Epithelial cell of prostate (primary cell): ENCODE measurements at places on chromosomes 6 and 20.

DNA sequence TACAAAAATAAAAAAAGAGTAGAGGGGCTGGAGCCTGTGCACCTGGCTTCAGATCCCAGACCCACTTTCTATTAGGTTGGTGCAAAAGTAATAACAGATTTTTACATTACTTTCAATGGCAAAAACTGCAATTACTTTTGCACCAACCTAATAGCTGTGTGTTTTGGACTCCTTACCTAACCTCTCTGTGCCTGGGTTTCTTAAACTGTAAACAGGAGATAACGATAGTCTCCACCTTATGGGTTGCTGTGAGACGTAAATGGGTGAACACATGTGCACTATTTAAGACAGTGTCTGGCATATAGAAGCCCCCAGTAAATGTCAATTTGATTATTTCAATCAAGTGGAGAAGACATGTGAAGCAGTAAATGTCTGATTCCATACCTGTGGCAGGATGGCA is 89.7 kb downstream of the TFAP2C start:
- DNase-seq = no peak

DNA sequence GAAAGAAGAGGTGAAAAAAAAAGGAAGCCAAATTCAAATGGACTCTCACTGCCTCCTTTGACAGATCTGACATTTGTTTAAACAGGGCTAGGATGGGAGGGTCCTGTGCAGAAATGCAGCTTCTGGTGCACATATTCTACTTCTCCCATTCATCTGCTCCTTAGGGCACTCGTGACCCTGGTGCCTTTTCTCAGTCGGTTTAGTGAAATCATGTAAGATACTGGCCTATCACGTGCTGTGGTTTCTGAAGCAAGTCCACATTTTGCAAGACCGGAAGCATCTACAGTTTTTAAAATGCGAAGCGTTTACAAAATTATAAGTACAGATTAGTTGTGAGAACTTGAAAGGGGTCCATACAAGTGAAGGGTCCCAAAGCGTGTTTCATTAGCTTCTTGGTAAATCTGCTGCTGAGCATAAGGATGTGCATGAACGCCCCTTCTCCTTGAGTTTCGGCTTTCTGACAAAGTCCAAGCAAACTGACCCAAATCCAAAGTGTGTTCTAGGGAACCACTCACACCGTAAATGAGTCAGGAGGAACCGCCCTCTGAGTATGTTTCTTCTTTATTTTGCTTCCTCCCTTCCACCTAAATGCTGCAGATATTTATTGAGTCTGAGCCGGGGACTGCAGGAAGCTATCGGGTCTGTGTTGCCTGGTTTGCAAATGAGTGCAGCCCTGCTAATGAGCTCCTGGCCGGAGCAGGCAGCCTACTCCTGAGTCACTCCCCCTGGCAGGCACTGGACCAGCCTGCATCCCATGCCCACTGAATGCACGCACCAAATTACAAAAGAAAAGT is 323.8 kb upstream of the JARID2 start:
- no peak for DNase-seq

- no peak for DNase-seq
Observed at GRCh38 chr20:9617940-9618339, 103.5 kb downstream of the LAMP5 start.

DNA sequence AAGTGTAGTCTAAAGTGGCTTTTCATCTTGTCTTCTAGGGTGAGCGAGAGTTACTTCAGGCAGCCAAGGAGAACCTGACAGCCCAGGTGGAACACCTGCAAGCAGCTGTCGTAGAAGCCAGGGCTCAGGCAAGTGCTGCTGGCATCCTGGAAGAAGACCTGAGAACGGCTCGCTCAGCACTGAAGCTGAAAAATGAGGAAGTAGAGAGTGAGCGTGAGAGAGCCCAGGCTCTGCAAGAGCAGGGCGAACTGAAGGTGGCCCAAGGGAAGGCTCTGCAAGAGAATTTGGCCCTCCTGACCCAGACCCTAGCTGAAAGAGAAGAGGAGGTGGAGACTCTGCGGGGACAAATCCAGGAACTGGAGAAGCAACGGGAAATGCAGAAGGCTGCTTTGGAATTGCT is 27.1 kb downstream of the C20orf173 start:
- no peak for DNase-seq

DNA sequence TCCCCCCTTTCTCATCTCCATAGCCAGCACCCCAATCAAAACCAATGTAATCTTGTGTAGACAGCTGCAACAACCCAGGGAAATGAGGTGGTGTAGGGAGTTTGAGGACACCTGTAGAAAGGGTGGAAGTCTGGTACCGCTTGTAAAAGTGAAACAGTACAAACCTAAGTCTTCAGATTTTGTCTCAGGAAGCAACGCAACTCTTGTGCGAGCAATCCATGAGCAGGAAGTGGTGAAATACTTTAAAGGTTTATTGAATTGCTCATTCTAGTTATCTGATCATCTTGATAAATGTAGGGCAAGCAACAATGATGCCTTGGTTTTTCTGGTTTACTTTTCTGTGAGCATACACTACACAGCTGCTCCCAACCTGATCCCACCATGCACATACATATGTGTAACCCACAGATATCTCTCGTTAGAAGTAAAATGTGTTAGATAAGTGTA is 71.1 kb upstream of the THEMIS start:
- DNase-seq = peak; percentile 49

GRCh38 chr6:108902382-108902792 is 54.2 kb downstream of the ARMC2 start:
- no peak for DNase-seq

GRCh38 chr6:52176550-52176949 is 9.6 kb upstream of the IL17A start:
- DNase-seq = no peak

- DNase-seq = no peak
Observed at GRCh38 chr6:41571021-41571780, 25.0 kb downstream of the FOXP4 start.

- DNase-seq = no peak
Observed at GRCh38 chr20:58742668-58743566, 50.3 kb downstream of the NPEPL1 start.

GRCh38 chr6:86963352-86963751 is 26.0 kb downstream of the HTR1E start:
- no peak for DNase-seq

- no peak for DNase-seq
Observed at GRCh38 chr6:62283796-62284411, 2.1 kb downstream of the KHDRBS2 start.

- no peak for DNase-seq
Observed at GRCh38 chr6:159107451-159108260, 61.5 kb upstream of the FNDC1 start.

GRCh38 chr6:139262519-139263300 is 29.1 kb downstream of the TXLNB start:
- peak; percentile 51 for DNase-seq

DNA sequence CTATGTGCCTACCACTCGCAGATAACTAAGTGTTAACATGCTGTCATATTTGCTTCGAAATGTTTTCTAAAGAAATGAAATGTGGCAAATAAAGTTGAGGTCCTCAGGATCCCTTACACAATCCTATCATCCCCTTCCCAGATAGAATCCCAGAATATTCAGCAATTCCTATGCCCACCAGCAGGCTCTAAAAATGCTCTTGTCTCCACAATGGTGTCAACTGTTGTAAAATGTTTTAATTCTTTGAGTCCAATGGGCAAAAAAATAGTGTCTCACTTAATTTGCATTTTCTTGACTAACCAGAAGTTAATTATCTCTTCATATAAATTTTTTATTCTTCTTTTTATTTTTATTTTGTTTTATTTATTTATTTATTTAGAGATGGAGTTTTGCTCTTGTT is 103.9 kb upstream of the MAP7 start:
- DNase-seq = no peak

DNA sequence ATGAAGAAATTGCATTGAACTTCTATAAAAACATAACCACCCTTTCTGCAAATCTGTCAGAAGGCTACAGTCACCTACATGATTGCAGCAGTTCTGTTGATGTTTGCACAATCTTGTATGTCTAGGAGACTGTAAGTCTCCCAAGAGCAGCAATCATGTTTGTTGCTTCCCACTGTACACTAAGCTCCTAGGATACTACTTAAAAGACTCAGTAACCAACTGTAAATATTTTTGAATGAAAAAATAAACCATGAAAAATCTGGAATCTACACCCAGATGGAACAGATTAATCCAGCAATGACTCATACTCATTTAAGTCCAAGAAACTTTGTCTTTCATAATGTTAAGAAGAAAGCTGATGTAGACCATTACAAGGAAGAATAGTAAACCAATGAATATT is 168.5 kb upstream of the ATXN1 start:
- no peak for DNase-seq

GRCh38 chr6:157741948-157742556 is 81.0 kb upstream of the SNX9 start:
- DNase-seq = no peak

DNA sequence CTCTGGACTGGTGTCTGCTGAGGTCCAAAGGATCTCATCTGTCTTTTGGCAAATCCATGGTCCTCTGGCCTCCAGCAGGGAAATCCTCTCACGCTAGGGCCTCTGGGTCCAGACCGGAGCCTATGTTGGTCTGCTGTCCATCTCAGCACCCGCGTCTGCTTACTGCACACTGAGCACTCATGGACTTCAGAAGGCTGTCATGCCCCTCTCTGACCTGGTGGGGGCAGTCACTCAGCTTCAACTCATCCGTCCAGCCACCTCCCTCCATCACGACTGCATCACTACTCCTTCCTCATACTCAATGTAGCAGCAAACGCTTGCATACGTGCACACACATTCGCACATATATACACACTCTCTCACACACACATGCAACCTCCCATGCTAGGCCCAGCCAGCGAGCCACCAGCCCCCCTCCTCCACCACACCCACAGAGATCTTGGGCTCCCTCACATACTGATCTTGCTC is 33.3 kb downstream of the GABRR2 start:
- no peak for DNase-seq

DNA sequence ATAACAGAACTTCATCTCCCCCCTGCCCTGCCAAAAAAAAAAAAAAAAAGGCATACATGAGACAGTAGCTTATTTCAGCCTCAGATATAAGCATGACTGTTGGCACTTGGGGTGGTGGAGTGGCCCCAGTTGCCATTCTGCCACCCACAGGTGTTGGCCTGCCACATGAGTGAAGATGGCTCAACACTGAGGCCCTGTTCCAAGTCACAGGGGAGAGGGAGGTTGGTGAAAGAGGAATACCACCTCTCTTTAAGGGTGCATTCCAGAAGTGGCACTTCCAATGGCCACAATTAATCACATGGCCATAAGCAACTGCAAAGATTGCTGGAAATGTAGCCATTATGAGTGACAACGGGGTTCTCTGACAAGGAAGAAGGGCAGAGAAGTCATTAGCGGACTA is 61.9 kb upstream of the JARID2 start:
- no peak for DNase-seq

DNA sequence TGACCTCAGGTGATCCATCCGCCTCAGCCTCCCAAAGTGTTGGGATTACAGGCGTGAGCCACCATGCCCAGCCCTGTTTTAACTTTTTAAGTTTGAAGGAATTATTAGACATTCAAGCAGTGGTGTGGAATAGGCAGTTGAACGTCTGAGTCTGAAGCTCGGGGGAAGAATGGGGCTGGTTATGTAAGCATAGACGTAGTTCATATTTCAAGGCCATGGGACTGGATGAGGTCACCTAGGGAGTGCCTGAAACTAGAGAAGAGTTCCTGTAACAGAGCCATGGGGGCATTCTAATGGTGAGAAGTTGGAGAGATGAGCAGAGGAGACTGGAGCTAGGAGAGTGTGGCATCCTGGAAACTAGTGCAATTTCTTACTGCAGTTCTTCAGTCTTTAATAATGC is 6.4 kb downstream of the CDKAL1 start:
- DNase-seq = peak; percentile 36

DNA sequence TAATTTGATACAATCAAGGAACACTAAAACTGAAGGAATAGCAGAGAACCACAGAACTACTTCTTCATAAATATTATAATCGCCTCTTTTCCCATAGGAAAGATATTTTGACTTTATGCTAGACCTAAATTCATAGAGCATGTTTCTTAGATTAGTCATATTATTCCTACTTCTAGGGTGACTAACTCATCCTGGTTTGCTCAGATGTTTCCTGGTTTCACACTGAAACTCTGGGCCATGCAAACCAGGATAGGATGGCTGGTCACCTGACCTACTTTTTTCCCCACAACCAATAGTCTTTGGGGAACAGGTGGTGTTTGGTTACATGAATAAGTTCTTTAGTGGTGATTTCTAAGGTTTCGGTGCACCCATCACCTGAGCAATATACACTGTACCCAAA is 42.8 kb downstream of the MMS22L start:
- DNase-seq = peak; percentile 5

- no peak for DNase-seq
Observed at GRCh38 chr6:145137425-145137824, 597.9 kb downstream of the EPM2A start.

DNA sequence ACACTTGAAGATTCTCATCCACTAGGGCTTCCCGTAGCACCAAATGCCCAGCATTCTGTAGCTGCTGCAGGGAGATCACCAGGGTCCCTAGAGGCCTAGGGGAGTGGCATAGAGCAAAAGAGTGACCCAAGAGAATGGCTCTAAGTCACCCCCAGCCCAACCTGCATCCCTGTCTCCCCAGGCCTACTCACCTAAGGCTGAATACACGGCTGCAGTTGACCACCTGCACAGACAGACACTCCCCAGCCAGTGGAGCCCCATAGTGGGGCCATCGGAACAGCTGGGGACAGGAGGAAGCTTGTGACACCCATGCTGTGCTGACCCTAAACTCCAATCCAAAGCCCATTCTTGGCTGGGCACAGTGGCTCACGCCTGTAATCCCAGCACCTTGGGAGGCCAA is 9.5 kb upstream of the SPAG4 start:
- DNase-seq = no peak

- no peak for DNase-seq
Observed at GRCh38 chr20:58892932-58893224, 40.4 kb downstream of the GNAS start.

DNA sequence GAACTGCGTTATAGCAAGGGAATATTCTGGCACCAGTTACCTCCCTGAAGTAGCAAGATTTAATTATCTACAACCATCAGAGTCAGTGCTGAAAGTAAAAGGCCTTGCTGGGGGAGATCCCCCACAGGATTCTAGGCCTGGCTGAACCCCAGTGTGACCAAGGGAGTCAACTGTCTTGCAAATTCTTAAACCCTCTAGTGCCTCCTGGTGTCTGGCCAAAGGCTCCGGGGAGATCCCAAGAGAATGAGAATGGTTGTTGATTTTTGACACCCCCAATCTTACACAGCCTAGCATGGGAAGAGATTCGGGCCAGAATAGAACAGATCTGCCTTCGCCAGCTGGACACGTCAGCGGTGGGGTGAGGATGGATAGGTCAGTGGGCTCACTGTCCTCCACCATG is 179.4 kb downstream of the ERMARD start:
- DNase-seq = no peak

- DNase-seq = no peak
Observed at GRCh38 chr6:169677096-169677495, 24.7 kb downstream of the WDR27 start.
